ENCODE measurements at places on chromosomes 16 and 17.

GRCh38 chr16:79316004-79316458, 284.5 kb downstream of the MAF start:
- DNase-seq, result peak; percentile 59

DNA sequence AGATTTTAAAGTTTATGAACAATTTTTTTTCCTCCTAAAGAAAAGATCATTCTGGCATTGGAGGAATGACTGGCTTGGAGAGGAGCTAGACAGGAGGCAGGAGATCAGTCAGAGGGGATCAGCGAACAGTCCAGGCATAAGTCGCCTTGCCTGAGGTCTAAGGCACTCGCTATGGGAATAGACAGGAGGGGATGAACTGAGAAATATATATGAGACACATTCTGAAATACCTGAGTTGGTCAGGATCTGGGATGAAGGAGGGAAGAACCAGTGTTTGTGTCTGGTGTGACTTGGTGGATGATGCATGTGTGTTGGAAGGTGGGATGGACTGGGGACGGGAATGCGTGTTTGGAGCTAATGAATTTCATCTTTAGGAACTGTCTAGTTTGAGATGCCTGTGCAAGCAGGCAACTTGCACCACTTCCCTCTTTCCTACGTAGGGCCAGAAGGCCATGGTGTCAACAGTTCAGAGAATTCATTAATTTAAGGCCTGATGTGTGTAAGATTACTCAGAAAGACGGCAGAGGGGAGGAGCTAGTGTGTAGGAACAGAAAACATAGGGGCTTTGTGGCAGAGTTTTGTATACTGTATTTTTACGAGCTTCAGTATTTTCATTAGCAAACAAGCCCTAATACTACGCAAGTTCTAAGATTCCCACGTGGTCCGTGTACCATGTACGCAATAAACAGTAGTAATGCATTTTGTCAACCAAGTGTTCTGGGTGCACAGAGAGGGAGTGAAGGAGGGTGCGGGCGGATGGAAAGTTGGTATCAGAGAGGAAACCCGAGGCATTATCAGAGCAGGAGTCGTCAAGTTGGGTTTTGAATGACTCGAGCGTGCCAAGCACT, 825 bp downstream of the HEATR6 start:
- peak; percentile 49 for DNase-seq

- DNase-seq, result peak; percentile 60
Measured at GRCh38 chr16:85393674-85394451, 219.3 kb upstream of the GSE1 start.

GRCh38 chr17:17300624-17301568, 2.3 kb upstream of the NT5M start:
- peak; percentile 43 for DNase-seq

GRCh38 chr17:72063262-72063661, 57.6 kb upstream of the SOX9 start:
- no peak for DNase-seq

DNA sequence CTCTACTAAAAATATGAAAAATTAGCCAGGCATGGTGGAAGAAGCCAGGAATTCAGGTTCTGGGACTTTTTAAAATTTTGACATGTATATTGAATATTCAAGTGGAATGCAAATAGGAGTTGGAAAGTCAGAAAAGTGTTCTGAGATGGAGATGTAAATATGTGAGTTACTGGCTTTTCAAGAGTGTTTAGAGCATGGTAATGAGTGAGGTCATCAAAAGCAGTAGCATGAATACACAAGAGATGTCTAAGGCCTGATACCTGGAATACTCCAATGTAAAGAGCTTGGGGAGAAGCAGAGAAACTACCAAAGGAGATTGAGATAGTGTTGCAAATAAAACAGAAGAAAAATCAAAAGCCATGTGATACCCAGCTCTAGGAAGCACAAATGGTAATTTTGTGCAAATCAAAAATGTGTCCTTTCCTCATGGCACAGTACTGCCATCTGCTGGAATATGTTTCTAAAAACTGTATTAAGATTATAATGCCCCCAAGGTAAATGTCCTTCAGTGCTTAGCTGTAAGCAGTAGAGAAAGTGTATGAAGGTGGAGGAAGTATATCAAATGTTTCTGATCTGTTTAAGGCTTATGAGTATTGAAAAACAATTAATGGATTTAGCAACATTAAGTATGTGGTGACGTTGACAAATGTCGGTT, 908.4 kb downstream of the KCNJ18 start:
- DNase-seq, result no peak

Measured in activated CD4-positive, alpha-beta T cell treated with anti-CD3 and anti-CD28 coated beads for 24 hours (primary cell).